ENCODE measurements at places on chromosomes 5 and 9.

- no peak for DNase-seq
These were observed 325.2 kb downstream of the TLR4 start for GRCh38 chr9:118029425-118029824.

- DNase-seq, result no peak
These were observed 167.4 kb upstream of the KIF2A start for GRCh38 chr5:62138607-62139006.

GRCh38 chr9:92147852-92148180 lies 32.6 kb upstream of the SPTLC1 start:
- DNase-seq, result no peak

- no peak for DNase-seq
These were observed 9.8 kb downstream of the NHP2 start for GRCh38 chr5:178143901-178144300.

DNA sequence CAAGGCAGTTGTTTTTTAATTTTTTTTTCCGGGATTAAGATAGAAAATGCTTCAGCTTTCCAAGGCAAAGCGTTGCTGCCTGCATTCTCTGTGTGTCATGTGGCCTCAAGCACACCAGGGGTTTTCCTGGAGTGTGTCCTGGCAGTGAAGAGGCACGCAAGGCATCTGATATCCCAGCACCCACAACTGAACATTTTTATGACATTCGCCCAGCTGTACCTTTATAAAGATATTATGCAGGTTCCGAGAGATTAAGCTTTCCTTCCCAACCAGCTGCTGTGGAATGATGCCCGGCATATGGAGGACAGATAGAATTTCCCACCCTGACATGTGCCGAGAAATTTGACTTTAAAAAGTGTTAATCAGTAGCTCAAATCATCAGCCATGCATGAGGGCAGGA lies 205.6 kb downstream of the GADD45G start:
- DNase-seq, result no peak

- no peak for DNase-seq
These were observed 664.0 kb downstream of the NR2F1-AS1 start for GRCh38 chr5:92917044-92917443.

GRCh38 chr5:95177456-95177855 lies 107.4 kb downstream of the MCTP1 start:
- DNase-seq, result peak; percentile 53

DNA sequence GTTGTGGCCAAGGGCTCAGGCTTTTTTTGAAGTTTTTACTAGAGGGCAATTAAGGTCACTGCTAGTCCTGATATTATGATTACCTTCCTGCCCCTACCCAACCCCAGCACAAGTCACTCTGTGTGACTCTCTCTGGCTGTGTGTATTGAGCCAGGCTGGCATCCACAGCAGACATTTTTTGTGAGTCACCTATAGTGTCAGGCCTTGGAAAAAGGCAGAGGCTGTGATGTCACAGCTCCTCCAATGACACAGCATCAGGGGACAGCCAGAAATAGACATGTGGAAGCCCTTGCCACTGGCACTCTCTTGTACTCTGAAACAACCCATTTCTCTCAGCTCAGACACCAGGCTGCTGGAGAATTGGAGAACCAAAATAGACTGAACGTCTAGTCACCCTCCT lies 145.4 kb downstream of the NMUR2 start:
- DNase-seq, result no peak

- DNase-seq, result no peak
These were observed 62.0 kb downstream of the ANKH start for GRCh38 chr5:14809369-14810155.

- DNase-seq, result no peak
These were observed 3.6 kb upstream of the SNAPC4 start for GRCh38 chr9:136403538-136403914.

DNA sequence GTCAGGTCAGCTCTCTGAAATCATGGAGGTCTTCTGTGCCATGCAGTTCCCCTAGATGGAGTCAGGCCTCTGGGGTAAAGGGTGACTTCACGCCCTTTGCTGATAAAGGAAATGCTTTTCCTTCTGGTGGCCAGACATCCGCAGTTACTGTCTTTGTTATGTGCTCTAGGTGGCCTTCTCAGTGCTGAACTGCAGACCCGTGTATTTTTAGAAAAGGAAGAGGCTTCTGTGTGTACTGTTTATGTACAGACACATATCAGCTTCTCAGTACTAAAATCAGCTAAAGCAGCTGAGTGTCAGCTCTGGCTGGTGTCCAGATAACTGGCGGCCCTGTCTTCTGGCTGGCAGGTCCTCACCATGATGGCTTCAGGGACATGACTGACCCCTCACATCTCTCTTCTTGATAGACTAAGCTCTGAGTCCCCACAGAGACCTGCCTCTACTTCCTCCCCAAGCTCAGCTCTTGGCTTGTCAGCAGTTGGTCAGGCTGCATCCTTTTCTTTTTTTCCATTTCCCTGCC lies 75.3 kb downstream of the ARHGAP26 start:
- DNase-seq, result no peak

- DNase-seq, result no peak
These were observed 66.0 kb upstream of the TAF1L start for GRCh38 chr9:32701321-32702022.

DNA sequence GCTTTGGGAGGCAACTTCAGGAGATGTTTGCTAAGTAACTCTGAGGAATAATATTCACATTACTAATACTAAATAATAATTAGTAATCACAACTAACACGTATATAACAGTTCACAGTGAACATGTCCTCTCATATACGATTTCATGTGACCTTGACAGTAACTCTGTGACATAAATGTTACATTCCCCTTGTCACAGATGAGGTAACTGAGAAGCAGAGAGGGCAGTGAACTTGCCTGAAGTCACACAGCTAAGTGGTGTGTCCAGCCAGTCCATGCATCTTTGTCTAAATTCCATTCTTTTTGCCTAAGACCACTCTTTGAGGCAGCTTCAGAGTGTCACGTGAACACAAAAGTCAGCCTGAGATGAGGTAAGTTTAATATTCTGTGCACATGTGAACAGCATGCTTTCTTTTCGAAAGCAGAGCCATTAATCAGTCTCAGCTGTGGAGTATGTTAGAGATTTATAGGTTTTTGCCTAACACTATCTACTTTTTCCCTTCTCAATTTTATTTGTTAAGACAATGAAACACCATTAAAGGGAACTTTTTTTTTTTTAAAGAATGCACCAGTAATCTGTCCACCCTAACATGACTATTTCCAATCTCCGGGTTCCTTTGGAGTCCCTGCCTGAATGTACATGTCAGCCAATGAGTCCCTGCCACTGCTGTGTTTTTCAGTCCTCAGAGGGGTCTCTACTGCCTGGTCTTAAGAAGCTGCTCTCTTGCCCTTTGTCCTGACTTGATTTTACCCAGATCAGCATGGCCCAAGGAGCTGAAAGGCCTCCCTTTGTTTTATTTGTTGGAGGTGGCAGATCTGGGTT lies 43.5 kb downstream of the SH3PXD2B start:
- DNase-seq, result no peak

DNA sequence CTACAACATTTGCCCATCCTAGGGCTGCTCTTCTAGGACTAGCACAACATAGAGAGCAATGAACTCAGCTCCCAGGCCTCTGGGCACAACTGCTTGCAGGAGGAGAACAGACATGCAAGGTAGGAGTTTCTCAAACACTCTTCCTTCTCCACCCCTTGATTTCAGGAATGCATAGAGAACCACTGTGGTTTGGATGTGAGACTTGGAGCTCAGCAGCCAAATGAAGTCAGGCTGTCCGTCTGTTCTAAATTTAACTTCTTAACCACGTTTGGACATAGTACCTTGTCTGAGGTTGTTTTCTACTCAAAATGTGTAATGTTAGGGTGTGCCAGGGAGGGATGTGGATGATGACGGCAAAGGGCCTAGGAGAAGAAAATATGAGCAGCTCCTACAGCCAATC lies 515.1 kb upstream of the TNC start:
- no peak for DNase-seq

DNA sequence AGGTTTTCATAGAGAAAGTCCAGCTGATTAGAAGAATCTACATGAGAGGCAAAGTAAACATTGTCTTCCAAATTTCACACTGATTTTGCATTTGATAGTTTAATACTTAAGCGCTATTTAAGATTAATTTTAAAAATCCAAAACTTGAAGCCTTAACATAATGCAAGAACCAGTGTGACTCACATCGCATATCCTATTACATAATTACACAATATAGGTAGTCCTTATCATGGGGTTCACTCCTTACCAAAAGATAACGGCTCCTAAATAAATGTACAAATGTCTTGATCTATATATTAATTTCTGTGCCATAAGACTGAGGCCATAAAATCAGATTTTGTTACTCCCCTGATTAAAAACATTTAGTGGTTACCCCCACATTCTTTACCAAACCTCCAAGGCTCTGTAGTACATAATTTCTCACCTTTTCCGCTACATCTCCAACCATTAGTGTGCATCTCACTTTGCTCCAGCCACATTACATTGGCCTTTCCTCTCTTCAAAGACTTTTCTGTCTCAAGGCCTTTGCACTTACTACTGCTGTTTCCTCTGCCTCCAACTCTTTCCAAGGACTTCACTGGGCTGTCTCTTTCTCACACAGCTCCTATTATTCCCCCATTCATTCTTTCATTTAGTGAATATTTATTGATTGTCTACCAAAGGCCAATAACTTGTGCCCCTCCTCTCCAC lies 1.0 kb downstream of the RIOK2 start:
- DNase-seq, result no peak

GRCh38 chr9:93673839-93674334 lies 97.5 kb downstream of the PHF2 start:
- no peak for DNase-seq

- DNase-seq, result peak; percentile 40
These were observed 269.8 kb downstream of the GADD45G start for GRCh38 chr9:89874351-89875321.

- peak; percentile 38 for DNase-seq
These were observed 38.6 kb downstream of the HTR4 start for GRCh38 chr5:148615644-148616275.

Data from brain (organoid and tissue), 16 donors.